ENCODE measurements at places on chromosomes 3 and 15. TPM values are rescaled to one million over a fixed set of nuclear protein-coding genes. Genes with fewer than 3 reads are reported as not detected.
A peak's percentile ranks its signal among the peaks of the same experiment; 100 is the strongest.

DNA sequence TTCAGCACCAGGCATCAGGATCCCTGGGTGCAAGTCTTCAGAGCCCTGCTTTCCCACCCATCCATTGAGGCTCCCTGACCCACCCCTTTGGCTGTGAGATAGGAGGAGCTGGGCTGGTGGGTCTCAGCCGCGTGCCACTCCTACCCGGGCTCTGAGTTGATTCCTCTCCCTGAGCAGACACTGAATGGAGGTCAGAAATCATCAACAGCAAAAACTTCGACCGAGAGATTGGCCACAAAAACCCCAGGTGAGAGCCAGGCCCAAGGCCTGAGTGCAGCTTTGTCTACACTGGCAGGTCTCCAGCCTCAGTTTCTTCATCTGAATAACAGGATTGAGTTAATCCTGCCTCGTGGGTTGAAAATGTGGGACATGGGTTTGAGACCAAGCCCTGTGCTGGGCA lies 7.8 kb downstream of the TMEM43 start:
- DNase-seq, result no peak

DNA sequence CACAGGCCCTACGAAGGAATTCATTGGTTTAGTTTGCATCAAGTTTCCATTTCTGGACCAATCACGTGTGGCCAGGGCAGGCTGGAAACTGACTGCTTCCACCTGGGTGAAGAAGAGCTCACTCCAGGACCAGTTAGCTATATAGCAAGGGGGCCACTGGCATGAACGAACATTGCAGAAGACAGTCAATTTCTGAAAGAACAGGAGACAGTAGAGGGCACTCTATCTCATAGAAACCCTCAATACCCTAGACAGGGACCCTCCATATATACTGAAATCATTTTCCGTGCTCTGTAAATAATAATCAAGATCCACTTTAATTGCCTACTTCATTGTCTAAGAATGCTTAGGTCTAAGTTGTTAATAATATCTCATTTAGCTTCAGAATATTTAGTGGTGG lies 215.6 kb downstream of the CADPS start:
- DNase-seq, result no peak

GRCh38 chr3:175199961-175200360 lies 340.8 kb downstream of the NAALADL2 start:
- no peak for DNase-seq

The SH3GL3 gene
- not detected for total RNA-seq

DNA sequence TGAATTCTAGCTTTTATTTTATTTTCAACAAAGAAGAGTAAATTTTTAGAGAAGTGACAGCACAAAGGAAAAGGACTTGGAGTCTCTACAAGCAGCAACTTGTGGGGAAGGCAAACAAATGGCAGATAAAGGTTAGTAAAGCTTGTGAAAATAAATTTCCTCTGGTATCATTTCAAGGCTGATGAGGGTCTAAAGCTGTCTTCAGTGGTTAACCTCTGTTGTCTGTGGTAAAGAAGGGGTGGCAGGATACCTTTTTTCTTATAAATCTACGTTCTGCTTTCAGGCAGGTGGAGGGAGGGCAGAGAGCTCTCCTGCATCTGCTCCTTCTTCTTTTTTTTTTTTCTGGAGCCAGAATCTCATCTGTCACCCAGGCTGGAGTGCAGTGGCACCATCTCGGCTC lies 50.5 kb downstream of the NMD3 start:
- no peak for DNase-seq

The FAM174B gene
- 8.3 TPM for total RNA-seq

The PCLAF gene
- total RNA-seq, result 605 TPM

GRCh38 chr3:28218071-28218916 lies 23.1 kb upstream of the CMC1 start:
- DNase-seq, result no peak

The NME9 gene
- total RNA-seq, result 0.08 TPM

The ACVR2B gene
- 27.8 TPM for total RNA-seq

- DNase-seq, result peak; percentile 59
These were observed 33.2 kb downstream of the SLC25A26 start for GRCh38 chr3:66253790-66254620.

The ACTRT3 gene
- not detected for total RNA-seq

The GOLGA8O gene
- total RNA-seq, result not detected

The SLC6A20 gene
- total RNA-seq, result not detected

GRCh38 chr3:195450731-195451229 lies 8.0 kb upstream of the ACAP2 start:
- no peak for DNase-seq

GRCh38 chr15:47506329-47507100 lies 210.8 kb upstream of the SEMA6D start:
- DNase-seq, result no peak

- no peak for DNase-seq
These were observed 59.1 kb upstream of the FRMD4B start for GRCh38 chr3:69445024-69445423.

DNA sequence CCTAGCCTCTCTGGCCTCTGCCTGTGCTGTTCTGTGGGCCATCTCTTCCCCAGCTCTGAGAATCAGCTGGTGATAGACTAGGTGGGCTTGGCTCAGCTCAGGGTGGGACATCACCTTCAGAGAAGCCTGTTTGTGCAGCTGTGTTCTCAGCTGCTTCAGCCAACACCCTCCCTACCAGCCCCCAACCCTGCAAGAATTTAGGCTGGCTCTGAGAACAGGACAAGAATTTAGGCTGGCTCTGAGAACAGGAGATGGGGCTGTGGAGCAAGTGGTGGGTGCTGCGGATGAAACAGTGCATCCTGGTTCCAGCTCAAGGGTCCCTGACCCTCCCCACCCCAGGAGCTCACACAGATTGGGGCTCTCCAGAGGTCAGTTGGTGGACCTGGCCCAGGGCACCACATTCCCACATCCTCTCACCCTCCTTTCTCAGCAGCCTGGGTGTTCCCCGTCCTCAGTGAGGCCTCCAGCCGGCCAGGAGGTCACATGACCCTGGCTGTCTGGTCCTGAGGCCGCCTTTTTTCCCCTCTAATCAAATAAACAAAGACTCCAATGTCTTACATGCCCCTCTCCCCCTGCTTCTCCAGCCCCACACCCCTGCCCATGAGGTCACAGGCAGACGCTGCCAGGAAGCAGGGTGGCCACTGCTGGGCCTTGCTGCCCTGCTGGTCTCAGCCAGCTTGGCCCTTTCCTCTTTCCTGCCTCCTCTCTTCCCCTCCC lies 14.9 kb downstream of the PLEKHO2 start:
- DNase-seq, result peak; percentile 92

The PRR20G gene
- not detected for total RNA-seq

DNA sequence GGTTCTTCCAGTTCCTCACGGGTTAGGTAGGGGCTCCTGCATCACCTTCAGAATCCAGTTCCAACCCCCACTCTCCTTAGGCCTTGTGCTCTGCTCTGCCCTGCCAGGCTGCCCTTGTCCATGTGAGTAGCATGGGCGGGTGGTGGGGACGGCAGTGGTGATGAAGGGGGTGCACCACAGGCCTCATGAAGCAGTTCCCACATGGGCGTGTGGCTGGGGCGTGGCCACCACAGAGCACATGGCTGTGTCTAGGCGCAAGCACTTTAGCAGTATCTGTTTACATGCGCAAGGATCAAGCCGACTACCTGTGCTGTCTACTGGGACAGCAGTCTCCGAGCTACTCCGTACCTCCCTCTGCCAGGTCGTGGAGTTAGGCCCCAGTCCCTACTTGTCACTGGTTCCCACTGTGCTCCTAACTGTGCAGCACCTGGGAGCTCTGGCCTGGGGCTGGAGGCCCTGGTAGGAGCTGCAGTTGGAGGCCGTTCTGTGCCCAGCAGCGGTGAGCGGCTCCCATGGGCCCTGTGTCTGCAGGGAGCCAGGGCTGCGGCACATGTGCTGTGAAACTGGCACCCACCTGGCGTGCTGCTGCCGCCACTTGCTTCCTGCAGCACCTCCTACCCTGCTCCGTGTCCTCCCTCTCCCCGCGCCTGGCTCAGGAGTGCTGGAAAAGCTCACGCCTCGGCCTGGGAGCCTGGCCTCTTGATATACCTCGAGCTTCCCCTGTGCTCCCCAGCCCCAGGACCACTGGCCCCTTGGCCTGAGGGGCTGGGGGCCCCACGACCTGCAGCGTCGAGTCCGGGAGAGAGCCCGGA lies 53.5 kb downstream of the PLXNA1 start:
- no peak for DNase-seq

- no peak for DNase-seq
These were observed 593.6 kb downstream of the ZIC1 start for GRCh38 chr3:148002705-148003205.

- peak; percentile 16 for DNase-seq
These were observed 40.9 kb downstream of the CHST2 start for GRCh38 chr3:143160437-143160836.

GRCh38 chr3:127439621-127440020 lies 150.9 kb downstream of the TPRA1 start:
- no peak for DNase-seq

- no peak for DNase-seq
These were observed 222.8 kb upstream of the TBL1XR1 start for GRCh38 chr3:177419904-177420601.

DNA sequence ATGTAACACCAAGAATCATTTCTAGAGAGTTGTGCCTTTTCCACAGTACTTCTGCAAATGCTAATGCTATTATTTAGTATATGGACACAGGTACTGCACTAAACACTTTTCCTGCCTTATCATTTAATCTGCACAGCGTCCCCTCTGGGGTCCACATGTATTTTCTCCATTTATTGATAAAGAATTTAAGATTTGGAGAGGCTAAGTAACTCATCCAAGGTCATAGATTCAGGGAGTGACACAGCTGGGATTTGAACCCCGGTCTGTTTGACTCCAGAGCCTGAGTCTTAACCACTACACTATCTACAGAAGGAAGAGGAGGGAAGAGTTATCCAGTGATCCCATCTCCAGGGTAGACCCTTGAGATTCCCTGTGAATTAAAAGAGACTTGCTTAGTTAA lies 24.9 kb upstream of the TPRG1 start:
- DNase-seq, result no peak

DNA sequence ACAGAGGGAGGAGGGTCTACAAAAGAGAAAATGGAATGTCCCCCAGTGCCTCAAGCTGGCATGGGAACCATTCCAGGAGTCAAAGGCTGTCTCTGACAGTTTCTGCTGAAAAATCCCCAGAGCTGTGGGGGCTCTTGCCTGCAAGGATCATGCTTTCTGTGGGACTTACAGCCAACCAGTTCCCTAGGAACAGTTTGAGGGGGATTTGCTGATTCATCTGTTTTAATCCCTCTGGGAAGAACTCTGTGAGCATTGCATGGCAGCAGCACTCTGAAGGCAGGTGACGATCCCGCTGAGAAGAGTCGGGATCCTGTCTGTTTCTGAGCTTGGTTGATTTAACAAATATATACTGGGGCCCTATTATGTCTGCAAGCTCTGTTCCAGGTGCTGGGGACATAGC lies 176.0 kb downstream of the SSR3 start:
- DNase-seq, result no peak

GRCh38 chr15:66115568-66116206 lies 137.9 kb downstream of the MEGF11 start:
- no peak for DNase-seq

- DNase-seq, result no peak
These were observed 54.7 kb downstream of the ADAM10 start for GRCh38 chr15:58694641-58695398.

The CLEC3B gene
- not detected for total RNA-seq

- peak; percentile 13 for DNase-seq
These were observed 38.2 kb downstream of the MRPL46 start for GRCh38 chr15:88428805-88429605.

The WNT7A gene
- total RNA-seq, result not detected

Measured in SJCRH30 (cell line).